ENCODE measurements at places on chromosomes 6 and 20. TPM values are rescaled to one million over a fixed set of nuclear protein-coding genes. Genes with fewer than 3 reads are reported as not detected.

GRCh38 chr6:46937642-46938041 lies 15.9 kb upstream of the ADGRF5 start:
- DNase-seq: no peak

EBF4 gene
- total RNA-seq: 23.2 TPM

PI16 gene
- total RNA-seq: not detected

HACE1 gene
- total RNA-seq: 23.0 TPM

GRCh38 chr20:1533059-1533458 lies 24.4 kb downstream of the SIRPD start:
- DNase-seq: no peak

ZSWIM1 gene
- 17.0 TPM for total RNA-seq

- no peak for DNase-seq
Measured at GRCh38 chr6:3022765-3023662, 23.3 kb downstream of the NQO2 start.

GTSF1L gene
- not detected for total RNA-seq

- no peak for DNase-seq
Measured at GRCh38 chr6:47083586-47084047, 41.5 kb upstream of the ADGRF1 start.

DNA sequence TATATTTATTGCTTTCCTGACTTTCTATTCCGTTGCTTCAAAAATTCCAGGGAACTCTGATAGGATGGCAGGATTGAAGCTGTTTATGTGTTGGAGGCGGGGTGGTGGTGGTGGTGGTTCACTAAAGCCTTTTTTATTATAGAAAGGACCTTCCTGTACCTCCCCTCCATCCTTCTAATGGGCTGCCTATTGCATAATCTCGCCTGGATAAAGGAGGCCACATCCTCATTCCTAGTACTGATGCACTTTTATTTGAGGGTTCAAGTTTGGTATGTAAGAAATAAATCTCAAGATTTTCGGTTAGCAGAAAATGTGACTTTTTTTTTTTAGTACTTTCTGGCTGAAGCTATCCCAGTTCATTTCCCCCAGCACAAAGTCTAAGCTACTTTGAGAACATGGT lies 18.7 kb upstream of the CTAGE9 start:
- DNase-seq: no peak

GRCh38 chr20:5991623-5992441 lies 41.4 kb downstream of the MCM8 start:
- no peak for DNase-seq

GRCh38 chr6:56955171-56956155 lies 556 bp downstream of the BEND6 start:
- DNase-seq: peak; percentile 76

GRCh38 chr6:131182991-131183425 lies 47.7 kb downstream of the AKAP7 start:
- DNase-seq: no peak

ACTR5 gene
- 14.9 TPM for total RNA-seq

C6orf132 gene
- total RNA-seq: 0.14 TPM

Measured in neural crest cell (in vitro differentiated cells).